ENCODE measurements at places on chromosomes 5 and 9.

GRCh38 chr5:124583469-124584350, 162.7 kb downstream of the ZNF608 start:
- no peak for DNase-seq

- DNase-seq = no peak
Measured at GRCh38 chr9:33446240-33446945, 1.0 kb downstream of the AQP3 start.

- DNase-seq = peak; percentile 37
Measured at GRCh38 chr9:135281791-135282737, 194.6 kb downstream of the OLFM1 start.

DNA sequence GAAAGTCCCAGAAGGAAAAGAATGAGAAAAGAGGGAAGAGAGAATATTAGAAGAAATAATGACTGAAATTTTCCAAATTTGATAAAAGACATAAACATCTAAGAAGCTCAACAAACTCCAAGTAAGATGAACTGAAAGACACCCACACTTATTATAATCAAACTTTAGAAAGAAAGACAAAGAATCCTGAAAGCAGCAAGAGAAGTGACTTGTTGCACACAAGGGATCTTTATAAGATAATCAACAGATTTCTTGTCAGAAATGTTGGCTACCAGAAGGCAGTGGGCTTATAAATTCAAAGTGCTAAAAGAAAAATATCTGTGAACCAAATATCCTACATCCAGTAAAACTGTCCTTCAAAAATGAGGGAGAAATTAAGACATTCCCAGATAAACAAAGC, 49.0 kb upstream of the FNIP1 start:
- no peak for DNase-seq

DNA sequence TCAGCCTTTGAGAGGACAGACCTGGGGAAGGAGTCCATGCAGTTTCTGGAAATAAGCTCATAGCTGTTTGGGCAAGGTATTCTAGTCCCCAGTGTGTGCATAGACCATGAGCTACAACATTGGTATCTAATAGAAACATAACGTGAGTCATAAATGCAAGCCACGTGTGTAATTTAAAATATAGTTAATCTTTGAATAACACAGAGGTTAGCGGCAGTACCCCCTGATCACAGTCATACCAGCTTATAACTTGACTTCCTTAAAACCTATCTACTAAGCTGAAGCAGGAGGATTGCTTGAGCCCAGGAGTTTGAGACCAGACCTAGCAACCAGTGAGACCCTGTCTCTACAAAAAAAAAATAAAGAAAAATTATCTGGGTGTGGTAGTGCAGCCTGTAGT, 46.4 kb upstream of the CPEB4 start:
- DNase-seq = no peak

GRCh38 chr9:79256691-79257213, 315.0 kb upstream of the TLE4 start:
- DNase-seq = peak; percentile 73

GRCh38 chr5:2725980-2726765, 25.3 kb downstream of the IRX2 start:
- DNase-seq = no peak

DNA sequence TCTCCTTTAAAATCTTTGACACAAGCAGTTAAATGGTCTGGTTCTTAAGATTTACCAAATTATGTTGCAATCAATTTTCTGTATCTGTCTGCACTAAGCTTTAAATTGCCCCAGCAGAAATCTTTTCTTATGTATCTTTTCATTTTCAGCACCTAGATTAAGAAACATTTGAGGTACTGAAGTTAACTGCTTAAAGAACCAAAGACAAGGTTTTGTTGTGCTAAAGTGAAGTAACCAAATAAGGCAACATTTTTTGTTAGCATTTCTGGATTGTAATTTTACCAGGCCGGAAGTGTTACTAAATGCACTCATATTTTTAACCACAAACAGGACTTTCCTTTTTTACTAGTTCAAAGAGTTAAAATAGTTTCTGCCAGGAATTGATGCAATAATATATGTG, 24.1 kb upstream of the MTAP start:
- no peak for DNase-seq

- DNase-seq = no peak
Measured at GRCh38 chr5:135455876-135456237, 3.7 kb upstream of the TIFAB start.

Data from left renal cortex interstitium (tissue), 4 donors.